Pulmonary artery endothelial cell (primary cell): ENCODE measurements at places on chromosomes 5 and 9. TPM values are rescaled to one million over a fixed set of nuclear protein-coding genes. Genes with fewer than 3 reads are reported as not detected.

DNA sequence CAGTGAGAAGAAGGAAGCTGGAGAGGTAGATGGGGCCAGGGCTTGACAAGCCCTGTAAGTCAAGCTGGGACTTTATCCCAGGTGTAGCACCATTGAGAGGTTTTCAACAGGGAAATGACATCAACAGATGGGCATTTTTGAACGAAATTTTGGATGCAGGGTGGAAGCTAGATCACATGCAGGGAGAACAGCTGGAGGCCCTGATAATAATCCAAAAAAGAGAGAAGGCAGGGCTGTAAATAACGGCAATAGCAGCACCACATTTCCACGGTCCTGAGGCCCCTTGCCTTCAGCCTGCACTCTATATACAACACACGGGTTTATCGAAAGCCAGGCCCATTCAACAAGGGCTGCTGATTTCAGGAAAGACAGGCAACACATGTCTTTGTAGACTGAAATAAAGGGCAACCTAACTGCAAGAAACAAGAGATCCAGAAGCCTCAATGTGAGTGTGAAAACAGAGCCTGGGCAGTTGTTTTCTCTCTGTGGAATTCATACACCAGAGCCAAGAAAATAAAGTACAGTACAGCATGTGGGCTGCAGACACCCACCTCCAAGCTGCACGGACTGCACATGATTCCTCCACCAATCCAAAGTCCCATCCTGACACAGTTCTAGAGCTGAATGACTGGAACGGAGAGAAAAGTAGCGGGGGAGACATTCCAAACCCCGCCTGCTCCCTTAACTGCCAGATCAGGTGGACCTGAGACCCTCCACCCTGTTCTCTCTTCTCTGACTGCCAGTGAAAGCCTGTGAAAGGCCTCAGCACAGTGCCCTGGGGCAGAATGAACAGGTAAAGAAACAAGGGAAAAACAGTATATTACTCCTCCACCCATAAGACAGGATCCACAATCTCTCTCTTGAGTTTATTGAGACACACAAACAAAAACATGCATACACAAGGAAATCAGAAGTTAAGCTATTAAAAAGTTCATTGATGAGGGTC lies 36.3 kb downstream of the KLHL3 start:
- DNase-seq = no peak

DNA sequence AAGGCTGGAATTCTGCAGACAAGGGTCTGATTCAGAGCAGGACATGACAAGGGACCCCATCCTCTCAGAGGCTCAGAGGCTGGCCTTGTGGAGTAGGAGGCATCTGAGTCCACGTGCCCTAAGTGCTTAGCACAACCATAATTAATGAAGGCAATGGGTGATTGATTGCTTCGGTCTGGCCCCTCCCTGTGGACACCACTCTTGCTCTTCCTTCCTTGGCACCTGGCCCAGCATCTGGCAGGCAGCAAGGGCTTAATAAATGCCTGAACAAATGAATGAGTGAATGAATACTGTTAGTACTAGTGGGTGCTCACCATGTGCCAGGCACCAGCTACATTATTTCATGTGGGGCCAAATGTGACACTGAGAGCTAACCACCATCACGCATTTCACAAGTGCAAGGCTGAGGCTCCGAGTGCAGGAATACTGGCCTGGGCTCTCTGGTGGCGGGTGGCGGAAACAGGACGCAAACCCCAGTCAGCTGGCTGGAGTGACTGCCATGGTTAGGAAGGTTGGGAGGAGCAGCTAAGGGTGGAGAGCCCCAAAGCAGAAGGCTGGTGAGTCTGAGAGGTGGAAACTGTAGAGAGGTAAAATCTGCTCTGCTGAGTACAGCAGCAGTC lies 53.6 kb downstream of the ASS1 start:
- DNase-seq = no peak

RMRP gene
- total RNA-seq = 22,365 and 32,732 TPM in 2 replicates

DND1 gene
- 0.13 and 0.28 TPM in 2 replicates for total RNA-seq

WNT8A gene
- not detected in 2 replicates for total RNA-seq
